ENCODE measurements at places on chromosomes 13 and 19.

DNA sequence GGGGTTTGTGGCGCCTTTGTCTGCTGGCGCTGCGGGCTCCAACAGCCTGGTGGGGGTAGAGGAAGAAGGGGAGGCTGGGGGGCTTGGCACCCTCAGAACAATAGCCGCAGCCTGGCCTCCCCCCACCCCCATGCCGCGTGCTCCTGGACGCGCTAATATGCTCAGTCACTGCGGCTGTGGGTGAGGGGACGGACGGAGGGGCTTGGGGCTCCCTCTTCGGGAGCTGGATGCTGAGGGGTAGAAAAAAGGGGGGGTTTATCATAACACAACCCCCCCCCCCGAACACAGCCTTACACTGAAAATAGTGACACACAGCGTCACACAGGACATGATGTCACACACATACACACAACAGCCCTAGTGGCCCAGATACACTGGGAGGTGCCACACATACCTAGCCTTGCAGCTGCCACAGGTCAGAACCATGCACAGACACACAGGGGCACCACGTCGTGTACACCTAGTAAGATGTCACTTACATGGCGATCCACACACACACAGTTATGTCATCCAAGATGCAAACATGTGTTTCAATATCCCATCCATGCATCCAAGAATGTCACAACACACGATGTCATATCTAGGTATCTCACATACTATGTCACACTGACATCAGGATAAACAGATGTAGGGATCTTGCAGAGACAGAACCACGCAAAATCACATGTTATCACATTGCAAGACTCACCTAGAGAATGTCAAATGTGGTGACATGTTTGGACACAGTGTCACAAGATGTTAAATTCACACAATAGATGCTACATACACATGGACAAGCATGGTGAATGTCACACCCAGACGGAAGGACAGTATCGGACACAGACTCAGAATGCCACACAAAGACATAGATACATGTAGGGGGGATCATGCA lies 806 bp downstream of the MAST1 start:
- no peak for DNase-seq

DNA sequence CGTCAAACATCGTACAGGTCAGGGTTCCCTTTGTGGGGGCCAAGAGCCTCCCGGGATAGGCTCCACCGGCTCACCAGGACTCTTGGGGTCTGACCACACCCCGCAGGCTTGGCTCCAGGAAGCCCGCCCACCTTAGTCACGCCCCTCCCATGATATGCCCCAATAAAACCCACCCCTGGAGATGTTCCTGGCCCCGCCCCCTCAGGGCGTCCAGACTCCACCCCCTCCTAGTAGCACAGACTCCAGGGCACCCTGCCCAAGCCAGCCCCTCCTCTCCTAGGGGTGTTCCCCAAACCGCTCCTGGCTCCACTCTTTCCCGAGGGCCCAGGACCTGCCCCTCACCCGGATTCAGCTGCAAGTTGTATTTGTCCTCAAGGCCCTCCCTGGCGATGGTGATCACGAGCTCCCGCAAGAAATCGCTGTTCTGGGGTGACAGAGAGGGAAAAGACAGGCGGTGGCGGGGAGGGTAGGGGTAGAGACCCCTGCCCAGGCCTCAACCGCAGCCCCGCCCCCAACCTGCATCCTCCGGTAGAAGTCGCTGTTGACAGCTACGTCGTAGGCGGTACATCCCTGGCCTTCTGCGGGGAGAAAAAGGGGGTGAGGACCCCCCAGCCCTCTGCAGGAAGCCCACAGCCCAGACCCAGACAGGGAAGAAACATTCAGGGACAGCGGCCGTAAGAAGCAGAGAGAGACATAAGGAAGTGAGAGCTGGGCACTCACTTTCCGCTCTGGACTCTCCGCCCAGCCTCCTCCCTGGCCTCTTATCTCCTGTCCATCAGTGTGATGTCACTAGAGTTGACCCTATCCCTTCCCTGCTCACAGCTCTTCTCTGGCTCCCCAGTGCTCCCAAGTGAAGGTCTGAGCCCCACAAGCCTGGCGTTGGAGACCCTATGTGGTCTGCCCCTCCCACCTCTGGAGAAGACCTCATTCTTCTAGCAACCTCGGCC lies 3.9 kb downstream of the PIH1D1 start:
- no peak for DNase-seq

DNA sequence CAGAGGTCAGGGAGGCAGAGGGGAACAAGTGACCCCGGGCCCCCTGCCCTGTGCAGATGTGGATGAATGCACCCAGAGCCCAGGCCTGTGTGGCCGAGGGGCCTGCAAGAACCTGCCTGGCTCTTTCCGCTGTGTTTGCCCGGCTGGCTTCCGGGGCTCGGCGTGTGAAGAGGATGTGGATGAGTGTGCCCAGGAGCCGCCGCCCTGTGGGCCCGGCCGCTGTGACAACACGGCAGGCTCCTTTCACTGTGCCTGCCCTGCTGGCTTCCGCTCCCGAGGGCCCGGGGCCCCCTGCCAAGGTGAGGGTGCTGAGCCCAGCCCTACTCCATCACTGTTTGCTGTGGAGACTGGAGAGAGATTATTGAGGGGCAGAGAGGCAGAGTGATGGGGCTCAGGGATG lies 9.9 kb downstream of the LTBP4 start:
- no peak for DNase-seq

DNA sequence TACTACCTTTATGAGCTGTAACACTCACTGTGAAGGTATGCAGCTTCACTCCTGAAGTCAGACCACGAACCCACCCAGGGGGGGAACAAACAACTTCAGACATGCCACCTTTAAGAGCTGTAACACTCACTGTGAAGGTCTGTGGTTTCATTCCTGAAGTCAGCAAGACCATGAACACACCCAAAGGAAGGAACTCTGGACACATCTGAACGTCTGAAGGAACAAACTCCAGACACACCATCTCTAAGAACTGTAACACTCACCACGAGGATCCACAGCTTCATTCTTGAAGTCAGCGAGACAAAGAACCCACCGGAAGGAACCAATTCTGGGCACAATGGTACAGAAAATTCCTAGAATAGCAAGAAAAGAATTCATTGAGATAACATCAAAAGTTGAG lies 1796.5 kb upstream of the MIR17HG start:
- no peak for DNase-seq

GRCh38 chr13:29438769-29439168 lies 156.7 kb downstream of the SLC7A1 start:
- no peak for DNase-seq

DNA sequence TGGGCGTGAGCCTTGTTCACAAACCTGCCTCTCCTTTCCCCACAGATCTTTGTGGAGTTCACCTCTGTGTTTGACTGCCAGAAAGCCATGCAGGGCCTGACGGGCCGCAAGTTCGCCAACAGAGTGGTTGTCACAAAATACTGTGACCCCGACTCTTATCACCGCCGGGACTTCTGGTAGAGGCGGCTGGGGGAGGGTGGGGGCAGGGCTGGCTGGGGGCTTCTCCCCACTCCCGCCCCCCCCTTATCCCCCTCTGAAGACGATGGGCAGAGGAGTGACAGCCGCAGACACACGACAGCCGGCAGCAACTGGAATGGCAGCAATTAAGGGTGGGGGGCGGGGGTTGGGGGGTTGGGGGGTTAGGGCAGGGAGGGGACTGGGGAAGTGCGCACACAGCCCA lies 1.1 kb upstream of the EPN1 start:
- DNase-seq: no peak

DNA sequence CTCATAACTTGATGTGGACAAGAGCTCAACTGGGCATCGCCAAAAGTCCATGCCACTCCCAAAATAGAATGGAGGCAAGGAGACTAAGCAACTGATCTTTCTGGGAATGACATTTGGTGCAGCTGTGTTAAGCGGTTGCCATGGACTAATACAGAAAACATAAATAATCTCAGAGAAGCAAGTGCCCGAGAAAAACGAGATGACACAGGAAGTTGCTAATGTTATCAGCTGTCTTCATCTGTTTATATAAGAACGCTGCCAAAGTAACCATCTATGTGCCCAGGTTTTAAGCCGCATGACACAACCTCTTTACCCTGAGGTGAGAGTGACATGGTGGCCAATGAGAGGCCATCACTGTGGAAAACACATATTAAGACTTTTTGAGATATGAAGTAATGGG lies 54.9 kb upstream of the SACS start:
- no peak for DNase-seq

- no peak for DNase-seq
Measured at GRCh38 chr13:105159841-105160240, 1375.6 kb downstream of the EFNB2 start.

DNA sequence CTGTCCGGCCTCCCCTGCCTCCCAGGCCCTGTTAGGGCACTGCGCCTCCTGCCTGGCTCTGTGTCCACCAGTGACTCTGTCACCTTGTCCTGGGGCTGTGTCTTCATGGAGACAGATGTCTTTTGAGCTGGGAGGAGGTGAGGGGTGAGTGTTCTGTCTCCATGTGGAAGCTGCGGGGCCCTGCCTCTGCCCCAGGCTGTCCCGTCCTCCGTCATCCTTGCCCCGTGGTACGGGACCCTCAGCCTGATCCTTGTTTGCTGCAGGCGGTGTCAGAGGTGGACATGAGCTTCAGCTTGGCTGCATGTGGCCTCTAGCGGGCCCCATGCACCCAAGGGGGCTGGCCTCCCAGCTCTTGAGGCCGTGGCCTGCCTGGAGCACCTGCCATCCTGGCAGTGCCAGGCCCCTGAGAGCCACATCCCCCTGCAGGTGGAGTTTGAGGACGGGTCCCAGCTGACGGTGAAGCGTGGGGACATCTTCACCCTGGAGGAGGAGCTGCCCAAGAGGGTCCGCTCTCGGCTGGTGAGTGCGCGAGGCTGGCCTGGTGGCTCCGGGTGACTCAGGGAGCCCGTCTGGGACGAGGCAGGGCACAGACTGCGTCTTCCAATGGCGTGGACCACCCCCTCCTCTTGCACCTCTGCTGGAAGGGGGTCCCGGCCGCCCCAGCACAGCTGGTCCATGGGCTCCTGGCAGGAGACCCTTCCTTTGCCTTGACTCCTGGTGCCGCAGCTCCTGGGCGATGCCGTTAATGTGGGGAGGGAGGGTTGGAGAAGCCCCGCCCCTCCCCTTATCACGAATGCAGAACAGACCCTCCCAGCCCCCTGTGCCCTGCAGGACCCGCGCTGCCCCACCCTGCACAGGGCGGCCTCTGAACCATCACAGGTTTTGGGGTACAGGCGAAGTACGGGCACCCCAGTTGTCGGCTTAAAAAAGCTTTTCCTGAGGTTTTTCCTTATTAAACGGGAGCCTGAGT lies 181.3 kb downstream of the KDM4B start:
- DNase-seq: no peak

- DNase-seq: no peak
Measured at GRCh38 chr13:86185636-86186035, 386.4 kb upstream of the SLITRK6 start.

GRCh38 chr19:30978639-30979038 lies 370.6 kb downstream of the TSHZ3 start:
- no peak for DNase-seq

DNA sequence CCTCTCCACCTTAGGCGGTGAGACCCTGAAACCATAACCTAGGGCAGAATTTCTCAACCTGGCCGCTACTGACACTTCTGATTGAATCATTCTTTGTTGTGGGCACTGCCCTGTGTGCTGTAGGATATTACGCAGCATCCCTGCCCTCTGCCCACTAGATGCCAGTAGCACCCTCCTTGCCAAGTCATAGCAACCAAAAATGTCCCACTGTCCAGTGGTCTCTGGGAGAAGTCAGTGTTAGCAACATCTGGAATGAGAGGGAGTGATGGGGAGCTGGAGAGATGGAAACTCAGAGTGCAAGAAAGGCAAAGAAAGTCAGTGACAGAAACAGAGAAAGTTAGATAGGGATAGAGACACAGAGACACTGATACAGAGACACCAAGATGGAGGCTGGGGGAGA lies 13.6 kb downstream of the KLK4 start:
- DNase-seq: no peak

DNA sequence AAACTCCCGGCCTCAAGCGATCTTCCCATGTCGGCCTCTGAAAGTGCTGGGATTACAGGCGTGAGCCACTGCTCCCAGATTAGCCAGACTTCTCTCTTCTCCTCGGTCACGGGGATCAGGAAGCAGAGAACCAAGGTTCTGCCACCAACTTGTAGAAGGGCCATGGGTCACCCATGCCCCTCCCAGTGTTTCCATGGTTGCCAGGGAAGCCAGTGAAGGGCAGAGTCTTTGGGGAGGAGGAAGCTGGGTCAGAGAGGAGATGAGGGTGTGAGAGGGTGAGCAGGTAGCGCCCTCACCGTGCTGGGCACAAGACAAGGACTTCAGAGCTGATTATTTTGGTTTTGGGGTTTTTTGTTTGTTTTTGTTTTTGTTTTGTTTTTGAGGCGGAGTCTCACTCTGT lies 77.1 kb downstream of the GNG7 start:
- DNase-seq: no peak

- DNase-seq: no peak
Measured at GRCh38 chr13:112842343-112842856, 126.6 kb upstream of the MCF2L start.

GRCh38 chr13:103516015-103516795 lies 450.0 kb upstream of the SLC10A2 start:
- no peak for DNase-seq

DNA sequence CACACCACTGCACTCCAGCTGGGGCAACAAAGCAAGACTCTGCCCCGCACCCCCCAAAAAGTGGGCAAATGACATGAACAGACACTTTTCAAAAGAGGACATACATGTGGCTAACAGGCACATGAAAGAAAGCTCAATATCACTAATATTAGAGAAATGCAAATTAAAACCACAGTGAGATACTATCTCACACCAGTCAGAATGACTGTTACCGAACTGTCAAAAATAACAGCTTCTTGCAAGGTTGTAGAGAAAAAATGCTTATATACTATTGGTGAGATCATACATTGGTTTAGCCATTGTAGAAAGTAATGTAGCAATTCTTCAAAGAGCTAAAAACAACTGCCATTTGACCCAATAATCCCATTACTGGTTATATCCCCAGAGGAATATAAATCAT lies 99.5 kb upstream of the SPATA13 start:
- no peak for DNase-seq
